ENCODE measurements at places on chromosomes 5 and 9.

DNA sequence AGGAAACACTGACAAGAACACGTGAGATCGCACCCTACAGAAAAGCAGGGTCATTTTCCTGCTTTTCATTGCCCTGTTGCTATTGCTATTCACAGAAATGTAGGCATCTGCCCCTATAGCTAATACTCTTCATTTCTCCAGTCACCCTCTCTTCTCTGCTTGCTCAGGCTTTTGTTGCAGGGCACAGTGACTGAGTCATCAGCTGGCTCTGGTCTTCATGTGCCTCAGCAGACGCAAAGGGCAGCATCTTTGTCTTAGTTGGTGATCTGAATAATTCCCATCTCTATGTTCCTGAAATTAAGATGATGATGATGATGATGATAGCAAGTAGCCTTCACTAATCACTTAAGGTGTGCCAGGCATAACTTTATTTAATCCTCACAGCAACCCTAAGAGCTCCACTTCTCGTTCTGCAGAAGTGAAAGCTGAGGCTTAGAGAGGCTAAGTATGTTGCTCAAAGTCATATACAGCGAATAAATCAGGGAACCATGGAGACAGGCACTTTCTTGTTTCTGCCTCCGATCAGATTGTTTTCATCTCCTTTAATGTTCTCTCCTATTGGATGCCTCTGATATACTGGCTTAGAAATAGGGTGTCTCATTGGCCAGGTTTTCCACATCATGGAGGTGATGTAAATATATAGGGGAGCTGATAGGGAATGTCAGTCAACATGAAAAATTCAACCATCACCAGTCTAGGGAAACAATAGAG is 133.0 kb upstream of the STK32A start:
- no peak for DNase-seq

- no peak for DNase-seq
These were observed 28.5 kb downstream of the GLRA1 start for GRCh38 chr5:151896031-151896691.

DNA sequence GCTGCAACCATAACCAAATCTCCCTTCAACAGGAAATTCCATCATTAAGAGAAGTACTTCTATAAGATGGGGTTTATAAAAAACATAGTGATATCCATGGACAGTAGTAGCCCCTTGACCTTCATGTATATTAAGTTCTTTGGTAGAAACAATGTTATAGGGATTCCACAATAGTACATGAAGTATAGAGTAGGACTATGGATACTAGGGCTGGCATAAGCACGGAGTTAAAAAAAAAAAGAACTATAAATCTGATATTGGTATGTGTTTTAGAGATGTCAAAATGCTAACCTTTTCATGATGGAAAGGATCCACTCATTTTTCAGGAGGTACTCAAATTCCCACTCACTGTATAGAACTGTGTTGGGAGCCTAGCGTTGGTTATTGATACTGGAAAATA is 337.6 kb downstream of the FGF10 start:
- DNase-seq, result no peak

DNA sequence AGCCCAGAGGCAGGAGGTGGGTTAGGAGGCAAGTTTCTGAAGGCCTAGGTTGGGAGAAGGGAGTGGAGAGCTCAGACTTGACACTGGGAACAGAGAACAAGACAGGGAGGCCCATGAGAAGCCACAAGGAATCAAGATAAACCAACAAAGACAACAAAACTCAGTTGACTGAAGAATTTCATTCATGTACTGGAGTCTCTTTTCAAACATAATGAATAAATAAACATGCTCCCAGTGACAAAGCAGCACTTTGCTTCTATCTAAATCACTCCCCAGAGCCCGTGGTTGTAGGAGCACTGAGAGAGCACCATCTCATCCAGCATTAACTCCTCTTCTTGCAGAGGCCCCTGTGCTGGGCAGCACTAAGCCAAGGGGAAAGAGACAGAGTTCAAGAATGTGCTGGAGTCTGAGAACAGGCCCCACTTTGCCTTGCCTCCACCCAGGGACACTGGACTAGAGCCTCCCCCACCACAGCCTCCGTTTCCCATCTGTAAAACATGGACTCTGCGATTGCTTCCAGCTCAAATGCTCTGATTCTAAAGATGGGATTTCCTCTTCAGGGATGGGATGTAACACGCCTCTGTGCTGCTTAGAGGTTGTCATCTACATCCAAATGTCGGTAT is 282.0 kb downstream of the SPOCK1 start:
- no peak for DNase-seq

GRCh38 chr5:139709582-139710318 is 61.6 kb downstream of the CXXC5 start:
- DNase-seq, result no peak

DNA sequence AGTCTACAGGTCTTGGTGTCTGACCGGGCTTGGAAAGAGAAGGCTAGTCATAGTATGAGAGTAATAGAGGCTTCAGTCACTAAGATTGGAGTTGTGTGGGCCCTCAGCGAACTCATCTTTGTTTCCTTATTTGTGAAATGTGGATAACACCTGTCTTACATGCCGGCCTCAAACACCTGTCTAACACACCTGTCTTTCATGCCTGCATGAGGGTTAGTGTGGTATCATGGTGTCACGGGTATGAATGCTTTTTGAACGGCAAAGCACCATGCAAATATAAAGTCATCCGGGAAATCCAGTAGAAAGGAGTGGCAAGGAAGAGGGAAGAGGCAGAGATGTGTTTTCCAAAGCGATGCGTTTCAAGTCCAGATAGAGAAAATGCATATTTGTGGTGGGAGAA is 25.5 kb downstream of the GRAMD2B start:
- no peak for DNase-seq
